CD4-positive, alpha-beta T cell treated with Interleukin-12 subunit alpha and Interleukin-12 subunit beta, for 1 hour (primary cell): ENCODE measurements at places on chromosomes 6 and 20.

DNA sequence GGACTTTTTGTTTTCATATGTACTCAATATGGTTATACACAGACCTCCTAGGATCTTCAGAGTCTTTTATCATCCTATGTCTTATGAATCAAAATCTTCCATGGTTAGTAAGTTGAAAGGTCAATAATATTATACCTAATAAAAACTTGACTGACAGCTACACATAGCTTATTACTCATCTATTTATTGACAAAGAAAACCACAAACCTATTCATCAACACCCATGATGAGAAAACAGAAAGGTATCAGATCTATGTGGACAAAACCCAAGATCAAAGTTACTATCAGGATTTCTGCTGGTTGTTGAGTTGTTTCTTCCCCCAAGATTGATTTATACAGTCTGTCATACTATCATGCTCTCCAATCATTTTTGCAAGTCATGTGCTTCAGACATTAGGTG, 460.1 kb upstream of the MANEA start:
- DNase-seq: no peak

DNA sequence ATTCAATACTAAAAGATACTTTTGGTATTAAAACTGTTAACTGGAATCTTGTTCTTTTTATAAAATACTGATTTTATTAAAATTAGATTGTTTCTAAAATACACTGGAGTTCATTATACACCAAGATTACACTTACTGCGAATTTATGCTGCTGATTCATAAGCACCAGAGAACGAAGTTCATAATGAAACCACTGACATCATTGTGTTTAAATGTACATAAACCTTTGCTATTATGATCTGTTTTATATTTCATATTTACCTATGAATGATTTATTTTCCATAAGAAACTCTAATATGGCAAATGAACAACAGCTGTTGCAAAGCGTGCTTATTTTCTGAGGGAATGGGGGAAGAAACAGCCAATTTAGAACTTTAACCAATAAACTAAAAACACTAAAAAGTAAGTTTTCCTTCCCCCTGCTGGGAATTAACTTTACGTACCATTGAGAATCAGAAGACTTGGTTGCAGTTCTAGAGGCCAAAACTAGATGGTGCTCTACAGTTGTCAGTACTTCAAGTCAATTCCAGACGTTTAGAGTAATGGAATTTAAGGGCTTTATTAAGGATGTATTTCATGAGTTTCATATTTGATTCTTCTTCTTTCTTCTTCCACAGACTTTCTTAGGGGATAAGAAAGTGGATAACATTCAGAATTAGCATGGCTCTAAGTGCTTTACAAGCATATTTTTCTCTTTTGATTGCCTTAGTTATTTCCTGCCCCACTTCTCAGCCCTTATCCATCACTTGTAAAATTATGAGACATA, 30.8 kb upstream of the COL19A1 start:
- peak; percentile 51 for DNase-seq

GRCh38 chr6:21501815-21502214, 91.7 kb upstream of the SOX4 start:
- DNase-seq: no peak

GRCh38 chr6:37024656-37025337, 19.3 kb downstream of the FGD2 start:
- no peak for DNase-seq

GRCh38 chr6:141460743-141461484, 671.8 kb upstream of the GJE1 start:
- no peak for DNase-seq

DNA sequence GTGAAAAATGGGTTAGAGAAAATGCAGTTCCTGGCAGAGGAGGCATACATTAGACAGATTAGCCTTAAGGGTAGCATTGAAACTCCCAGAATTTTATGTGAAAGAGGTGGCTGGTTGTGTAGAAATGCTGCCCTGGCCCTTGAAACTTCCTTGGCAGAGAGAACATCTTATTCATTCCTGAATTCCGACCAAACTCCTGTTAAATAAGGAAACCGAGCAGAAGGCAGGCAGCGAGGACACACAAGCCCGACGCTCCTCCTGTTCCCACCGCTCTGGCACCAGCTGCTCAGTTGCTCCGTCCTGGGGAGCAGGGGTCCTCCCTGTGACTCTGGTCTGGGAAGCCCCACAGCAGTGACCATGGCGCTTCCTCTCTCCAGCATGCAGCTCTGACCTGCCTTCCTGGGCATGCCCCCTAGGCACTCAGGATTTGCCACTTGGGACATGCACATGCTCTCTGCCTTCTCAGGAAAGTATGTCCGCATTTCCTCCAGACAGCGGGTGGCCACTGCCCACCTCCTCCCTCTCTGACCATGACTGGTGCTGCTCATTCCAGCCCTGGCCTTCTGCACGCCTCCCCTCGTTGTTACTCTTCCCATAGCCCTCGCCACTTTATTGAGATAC, 35.2 kb upstream of the CLDN20 start:
- DNase-seq: no peak

- DNase-seq: peak; percentile 53
Measured at GRCh38 chr6:143941852-143942627, 66.0 kb downstream of the PLAGL1 start.

DNA sequence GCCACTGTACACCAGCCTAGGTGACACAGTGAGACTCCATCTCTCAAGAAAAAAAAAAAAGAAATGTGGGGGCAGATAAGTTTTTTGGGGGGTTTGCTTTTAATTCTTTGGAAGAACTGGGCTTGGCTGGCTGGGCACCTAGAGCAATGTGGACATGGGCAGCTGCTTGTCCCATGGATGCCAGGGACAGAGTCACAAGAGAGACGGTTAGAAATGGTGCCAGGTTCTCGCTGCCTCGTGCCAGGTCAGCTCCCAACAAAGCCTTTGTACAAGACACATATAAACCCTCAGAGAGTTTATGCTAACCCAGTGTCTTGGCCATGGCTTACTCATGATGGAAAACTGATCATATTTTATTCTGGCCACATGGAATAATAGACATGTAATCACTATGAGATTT, 76.2 kb upstream of the ESR1 start:
- DNase-seq: no peak

GRCh38 chr20:41440882-41441281, 74.3 kb upstream of the EMILIN3 start:
- DNase-seq: no peak

DNA sequence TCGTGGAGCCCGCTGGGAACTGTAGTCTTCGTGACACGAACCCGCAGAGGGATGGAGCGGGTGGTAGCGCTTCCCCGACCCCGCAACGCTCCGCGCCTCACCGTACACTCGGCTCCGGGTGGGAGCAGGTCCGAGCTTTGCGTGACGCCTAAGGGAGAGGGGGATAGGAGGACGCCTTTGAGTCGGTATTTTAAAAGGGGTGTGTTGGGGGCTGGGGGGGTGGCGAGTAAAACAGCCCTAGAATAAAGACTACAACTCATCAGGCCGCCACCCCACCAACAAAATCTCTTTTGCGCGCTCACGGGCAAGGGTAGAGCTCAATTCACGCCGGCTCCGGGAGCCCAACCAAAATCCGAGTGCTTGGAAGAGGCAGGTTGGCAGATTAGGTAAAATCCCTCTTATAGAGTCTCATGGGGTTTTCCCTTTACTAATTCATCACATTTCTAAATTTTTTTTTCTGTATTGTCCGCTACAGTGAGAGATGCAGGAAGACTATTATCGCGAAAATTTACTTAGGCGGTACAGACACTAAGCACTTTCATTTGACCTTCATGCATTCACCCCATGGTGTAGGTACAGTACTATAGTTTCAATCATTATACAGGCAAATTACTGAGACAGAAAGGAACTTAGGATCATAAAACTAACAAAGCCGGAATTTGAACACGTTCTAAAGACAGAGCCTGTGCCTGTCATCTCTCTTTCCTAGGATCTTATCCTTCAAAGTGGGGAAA, 706 bp upstream of the SNX14 start:
- DNase-seq: peak; percentile 53

- DNase-seq: no peak
Measured at GRCh38 chr20:15214051-15214450, 876.6 kb upstream of the FLRT3 start.

DNA sequence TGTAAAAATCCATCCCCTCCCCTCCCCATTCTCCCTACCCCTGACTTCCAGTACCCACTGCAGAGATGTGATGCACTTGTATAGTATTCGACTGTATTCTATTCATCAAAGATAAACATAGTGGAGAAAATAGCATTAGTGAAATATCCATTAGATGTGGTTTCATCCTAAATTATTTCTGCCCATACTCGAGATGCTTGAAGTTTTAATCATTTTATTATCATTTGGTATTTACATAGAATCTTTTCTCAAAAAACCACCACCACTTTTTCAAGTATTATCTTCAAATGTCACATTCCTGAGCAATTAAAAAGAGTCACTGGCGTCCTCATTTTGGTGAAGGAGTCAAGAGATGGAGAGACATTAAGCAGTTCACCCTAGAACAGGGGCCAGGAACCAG, 181.9 kb downstream of the HAO1 start:
- DNase-seq: no peak

GRCh38 chr20:63135411-63135810, 80.5 kb downstream of the YTHDF1 start:
- no peak for DNase-seq

- DNase-seq: no peak
Measured at GRCh38 chr6:36333931-36334725, 2.6 kb downstream of the BNIP5 start.

DNA sequence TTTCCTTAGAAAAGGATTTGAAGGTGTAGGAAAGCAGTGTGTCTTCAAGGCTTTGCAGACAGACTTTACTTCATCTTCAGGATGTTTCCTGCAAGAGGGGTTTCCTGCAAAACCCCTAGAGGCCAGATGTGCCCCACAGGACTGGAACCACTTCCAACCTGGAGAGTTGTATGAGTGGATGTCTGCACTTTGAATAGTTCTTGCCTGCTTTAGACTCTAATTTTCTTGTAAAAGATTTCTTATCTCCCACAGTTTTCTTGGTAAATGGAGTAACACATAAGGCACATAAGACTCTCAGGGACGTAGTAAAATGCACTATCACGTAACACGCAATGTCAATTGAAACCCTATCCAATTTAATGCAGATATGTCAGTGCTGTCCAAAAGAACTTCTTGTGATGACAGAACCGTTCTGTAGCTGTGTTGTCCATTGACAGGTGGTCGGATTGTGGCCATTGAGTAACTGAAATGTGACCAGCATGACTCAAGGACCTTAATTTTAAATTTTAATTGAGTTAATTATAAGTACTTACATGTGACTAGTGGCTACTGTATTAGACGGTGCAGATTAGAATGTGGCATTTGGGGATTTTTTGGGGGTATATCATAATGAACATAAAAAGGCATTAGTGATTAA, 118.7 kb downstream of the JARID2 start:
- DNase-seq: no peak

GRCh38 chr6:117399924-117400323, 25.8 kb downstream of the ROS1 start:
- no peak for DNase-seq

- peak; percentile 49 for DNase-seq
Measured at GRCh38 chr6:131914967-131915751, 36.0 kb downstream of the CCN2 start.

GRCh38 chr6:43823879-43824702, 54.1 kb downstream of the VEGFA start:
- DNase-seq: no peak

GRCh38 chr6:132712366-132712765, 1.5 kb downstream of the VNN1 start:
- no peak for DNase-seq
